ENCODE measurements at places on chromosomes 3 and 15.
A peak's percentile ranks its signal among the peaks of the same experiment; 100 is the strongest.

GRCh38 chr3:98322686-98323085 lies 31.0 kb upstream of the OR5K4 start:
- DNase-seq, result no peak

- DNase-seq, result peak; percentile 19
Observed at GRCh38 chr15:64824929-64825430, 467 bp downstream of the PIF1 start.

DNA sequence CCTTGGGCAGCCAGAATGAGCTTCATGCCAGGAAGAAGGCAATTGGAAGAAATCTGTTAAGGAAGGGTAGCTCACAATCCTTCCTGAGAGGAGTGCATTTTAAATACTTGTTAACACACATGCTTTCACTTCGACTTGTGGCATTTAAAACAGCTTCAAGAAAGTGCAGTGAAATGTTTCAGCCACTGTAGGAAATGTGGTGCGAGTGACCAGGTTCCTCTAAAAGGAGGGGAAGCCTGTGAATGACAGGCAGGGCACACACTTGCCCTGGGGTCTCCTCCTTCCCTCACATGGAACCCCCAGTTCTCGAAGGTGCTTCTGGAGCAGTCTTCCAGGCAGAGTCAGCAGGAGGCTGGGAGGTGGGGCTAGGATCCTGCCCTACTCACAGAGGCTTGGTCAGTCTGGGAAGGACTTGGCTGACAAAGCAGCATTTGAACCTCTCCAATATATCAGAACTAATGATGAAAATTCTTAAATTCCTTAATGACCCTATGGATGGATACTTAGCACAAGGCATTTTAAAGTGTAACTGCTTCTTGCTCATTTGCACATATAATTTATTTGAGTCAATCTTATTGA lies 358.6 kb downstream of the CHST2 start:
- DNase-seq, result no peak

DNA sequence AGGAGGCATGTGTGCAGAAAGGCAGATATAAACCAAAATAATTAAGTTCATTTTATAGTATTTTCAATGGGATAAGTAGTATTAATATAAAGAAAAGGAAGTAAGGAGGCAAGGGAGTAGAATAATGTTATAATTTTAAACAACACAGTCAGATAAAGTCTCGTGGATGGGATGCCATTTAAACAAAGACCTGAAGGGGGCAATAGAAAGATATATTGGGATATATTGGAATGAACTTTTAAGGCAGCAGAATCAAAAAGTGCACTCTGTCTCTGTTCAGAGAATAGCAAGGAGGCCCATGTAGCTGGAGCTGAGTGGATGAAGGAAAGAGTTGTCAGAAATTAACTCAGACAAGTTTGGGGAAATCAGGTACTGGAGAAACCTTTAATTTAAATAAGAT lies 158.7 kb downstream of the CGGBP1 start:
- no peak for DNase-seq

GRCh38 chr15:98286200-98286599 lies 325.7 kb downstream of the ARRDC4 start:
- no peak for DNase-seq

DNA sequence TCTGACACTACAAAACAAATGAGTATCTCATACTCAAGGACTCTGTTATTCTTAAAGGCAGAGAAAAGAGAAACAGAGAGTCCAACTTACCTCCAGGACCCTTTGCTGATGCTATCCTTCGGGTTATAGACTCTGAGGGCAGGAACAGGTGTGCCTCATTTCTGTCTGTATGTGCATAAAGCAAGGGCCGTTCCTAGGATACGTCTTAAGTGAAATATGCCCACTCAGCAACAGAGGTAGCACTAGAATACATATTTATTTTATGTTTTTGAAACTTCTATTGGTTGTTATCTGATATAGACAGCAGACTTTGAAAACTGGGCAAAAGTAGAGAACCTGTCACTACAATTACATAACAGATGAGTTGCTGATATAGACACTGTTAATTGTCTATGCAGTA lies 89.3 kb upstream of the CPNE4 start:
- DNase-seq, result no peak

- DNase-seq, result peak; percentile 47
Observed at GRCh38 chr3:65685621-65686235, 353.0 kb downstream of the MAGI1 start.

GRCh38 chr15:80697075-80697685 lies 2.1 kb downstream of the ABHD17C start:
- no peak for DNase-seq

GRCh38 chr15:83616840-83617239 lies 37.1 kb upstream of the ADAMTSL3 start:
- no peak for DNase-seq

GRCh38 chr15:60006203-60006862 lies 2.2 kb downstream of the FOXB1 start:
- DNase-seq, result peak; percentile 24

DNA sequence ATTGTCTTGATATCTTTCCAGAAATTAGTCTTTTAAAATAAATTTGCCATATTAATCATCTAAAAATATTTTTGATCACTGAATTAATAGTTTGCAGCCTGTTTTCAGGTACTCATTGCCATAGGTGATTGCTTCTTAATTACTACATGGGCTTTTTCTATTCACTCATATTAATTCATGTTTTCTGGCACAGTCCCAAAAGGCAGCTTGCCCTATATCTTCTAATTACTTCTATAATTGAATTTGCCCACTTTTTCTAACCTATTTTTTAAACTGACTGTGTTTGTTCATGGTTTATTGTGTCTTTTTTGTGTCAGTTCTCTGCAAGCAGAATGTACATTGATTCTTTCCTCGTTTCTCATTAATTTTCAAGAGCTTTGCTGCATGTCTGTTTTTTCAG lies 85.7 kb upstream of the SOX2 start:
- no peak for DNase-seq

DNA sequence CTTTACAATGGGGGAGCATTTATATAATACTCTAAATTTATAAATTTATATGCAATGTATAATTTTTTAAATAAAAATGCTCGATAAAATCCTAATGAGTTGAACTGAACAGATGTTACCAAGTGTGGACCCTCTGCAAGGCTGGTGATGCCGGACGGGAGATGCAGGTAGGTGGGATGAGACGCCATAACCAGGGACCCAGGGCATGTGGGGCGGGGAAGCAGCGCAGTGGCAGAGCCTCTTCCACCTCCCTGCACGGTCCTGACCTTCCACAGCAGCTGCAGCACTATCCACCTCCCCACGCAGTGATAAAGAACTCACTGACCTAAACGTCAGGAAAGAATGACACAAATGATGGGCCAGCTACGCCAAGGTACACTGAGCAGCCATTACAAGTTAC lies 12.8 kb downstream of the PCSK6 start:
- no peak for DNase-seq

DNA sequence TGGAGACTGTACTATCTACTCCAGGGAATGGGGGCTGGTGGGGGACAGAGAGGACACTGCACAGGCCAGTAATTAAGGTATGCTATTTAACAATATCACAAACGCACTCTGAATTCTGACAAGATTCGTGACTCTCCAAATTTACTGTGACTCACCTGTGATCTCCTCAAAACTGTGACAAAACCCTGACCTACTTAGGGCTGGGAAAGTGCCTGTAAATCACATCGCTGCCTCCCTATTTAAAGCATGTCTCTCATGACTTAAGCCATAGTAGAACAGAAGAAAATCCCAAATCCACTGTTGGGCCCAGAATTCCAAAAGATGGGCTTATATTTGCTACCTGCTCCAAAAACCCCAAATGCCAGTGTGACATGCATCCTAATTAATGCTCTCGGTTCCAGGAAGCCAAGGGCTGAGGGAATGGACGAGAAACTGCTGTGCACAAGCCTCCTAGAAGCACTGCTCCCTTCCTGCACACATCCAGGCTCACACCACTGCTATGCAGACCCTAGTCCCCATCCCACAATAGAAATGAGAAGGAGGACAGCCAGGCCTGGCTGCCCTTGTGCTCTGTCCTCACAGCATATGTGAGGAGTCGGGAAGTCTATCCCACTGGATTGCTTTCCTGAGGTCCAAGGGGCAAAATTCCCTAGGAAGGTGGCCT lies 187.7 kb upstream of the CHRNA7 start:
- DNase-seq, result no peak

DNA sequence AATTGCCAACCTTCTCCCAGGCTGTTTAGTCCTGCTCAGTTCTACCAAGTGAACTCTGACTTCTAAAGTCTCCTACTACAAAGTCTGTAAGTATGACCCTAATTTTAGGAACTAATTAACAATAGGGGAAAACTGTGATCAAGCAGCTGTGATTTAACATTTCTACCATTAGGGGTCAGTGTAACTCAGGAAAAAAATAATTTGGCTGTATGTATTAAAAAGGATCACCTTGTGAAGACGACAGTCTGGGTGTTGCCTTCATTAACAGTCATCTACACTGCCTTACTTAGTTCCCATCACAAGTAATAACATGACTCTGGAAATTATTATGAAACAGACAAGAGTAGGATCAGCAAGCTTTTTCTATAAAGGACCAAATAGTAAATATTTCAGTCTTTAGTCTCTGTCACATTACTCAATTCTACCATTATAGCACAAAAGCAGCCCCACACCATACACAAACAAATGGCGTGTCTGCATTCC lies 4.2 kb upstream of the NPHP3 start:
- peak; percentile 16 for DNase-seq

- DNase-seq, result no peak
Observed at GRCh38 chr15:75164625-75165350, 36.9 kb upstream of the C15orf39 start.

GRCh38 chr15:31163769-31164572 lies 62.4 kb upstream of the TRPM1 start:
- no peak for DNase-seq

DNA sequence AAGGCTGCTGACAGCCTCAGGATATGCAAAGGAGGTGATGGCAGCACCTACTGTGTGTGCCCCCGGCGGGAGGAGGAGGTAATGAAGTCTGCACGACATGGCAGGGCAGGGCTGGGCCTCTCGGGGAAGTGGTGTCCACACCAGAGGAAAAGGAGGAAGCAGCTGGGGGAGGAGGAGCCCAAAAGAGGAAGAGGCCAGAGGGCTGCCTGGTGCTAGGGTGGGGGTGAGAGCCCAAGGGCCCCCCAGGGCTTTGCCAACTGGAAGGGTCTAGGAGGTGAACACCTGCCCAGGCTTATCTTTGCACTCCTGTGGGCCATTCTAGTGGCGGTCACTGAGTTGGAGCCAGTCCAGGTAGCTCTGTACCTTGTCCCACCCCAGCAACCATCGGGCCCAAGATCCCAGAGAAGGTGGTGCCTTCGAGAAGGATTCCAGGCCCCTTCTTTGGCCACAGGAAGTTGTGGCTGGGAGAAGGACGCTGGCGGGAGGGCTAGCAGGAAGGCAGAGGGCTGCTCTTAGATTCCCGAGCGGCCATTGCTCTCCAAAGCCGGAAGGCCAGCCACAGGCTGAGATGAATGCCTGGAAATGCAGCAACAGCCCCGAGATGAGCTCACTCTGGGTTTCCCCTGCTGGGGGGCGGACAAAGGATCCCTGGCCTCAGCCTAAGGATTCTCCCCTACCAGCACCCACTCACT lies 7.0 kb downstream of the GNAI2 start:
- DNase-seq, result peak; percentile 88

DNA sequence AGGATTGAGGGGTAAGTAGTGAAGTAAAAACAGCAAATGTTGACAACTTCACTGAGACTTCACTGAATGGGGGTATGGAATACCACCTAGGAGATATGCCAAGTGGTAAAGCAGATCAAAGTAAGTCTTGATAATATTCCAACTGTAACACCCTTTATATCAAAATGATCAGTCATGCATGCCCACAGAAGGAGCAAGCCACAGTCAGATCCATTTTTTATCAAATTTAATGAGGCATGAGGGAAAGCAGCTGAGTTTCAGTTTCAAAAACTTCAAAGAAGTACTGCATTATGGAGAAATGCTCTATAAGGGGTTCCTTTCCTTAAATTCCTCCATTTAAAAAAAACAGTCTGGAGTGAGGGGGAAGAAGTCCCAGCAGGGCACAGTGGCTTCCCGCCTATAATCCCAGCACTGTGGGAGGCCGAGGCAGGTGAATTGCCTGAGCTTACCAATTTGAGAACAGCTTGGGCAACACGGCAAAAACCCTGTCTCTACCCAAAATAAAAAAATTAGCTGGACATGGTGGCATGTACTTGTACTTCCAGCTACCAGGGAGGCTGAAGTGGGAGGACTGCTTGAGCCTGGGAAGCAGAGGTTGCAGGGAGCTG lies 56.9 kb downstream of the TJP1 start:
- no peak for DNase-seq

DNA sequence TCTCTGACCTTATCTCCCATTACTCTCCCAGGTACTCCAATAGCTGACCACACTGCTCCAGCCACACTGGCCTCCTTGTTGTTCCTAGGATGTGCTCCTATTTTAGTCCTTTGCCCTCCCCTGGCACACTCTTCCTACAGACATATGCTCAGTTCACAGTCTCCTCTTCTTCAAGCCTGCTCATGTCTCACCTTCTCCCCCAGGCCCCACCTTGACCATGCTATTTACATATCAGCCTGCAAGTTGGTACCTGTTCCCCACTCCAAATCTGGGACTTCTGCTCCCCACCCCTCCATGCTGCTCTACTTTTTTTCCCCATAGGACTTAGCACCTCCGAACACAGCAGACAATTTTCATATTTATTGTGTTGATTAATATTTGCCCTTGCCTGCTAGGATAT lies 84.9 kb upstream of the BCL6 start:
- no peak for DNase-seq

DNA sequence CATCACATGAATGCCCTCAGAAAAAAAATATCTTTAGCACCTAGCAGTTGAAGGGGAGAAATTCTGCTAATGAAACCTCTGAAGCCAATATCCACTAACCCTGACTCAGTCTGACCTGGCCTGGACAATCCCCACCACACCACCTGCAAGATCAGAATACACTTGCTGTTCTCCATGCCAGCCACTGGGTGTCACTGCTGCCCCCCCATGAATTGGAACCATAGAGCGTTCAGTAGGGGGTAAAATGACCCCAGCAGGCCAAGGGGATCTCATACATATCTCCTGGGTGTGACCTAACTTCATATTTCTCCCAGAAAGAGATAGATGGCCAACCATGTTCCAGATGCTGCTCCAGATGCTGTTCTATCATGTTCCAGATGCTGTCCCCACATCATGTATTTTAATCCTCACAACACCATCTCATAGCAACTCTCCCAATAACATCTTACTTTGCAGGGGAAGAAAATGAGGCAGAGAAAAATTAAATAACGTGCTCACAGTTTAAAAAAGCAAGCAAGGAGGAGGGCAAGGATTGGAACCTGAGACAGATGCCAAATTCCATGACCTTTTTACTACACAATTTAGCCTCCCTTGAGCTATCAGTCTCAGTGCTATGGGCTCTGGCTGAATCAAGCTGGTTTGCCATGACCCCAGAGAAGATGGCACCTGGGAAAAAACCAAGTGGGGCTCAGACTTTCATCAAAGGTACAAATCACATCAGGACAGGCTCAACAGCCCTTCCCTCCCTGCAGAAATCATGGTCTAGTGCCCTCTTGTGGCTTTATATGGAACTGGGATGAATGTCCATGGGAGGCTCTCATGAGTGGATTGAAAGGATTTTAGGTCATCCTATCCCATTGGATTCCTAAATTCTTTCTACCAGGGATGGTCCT lies 12.4 kb downstream of the NTRK3 start:
- DNase-seq, result peak; percentile 17

Measured in iris pigment epithelial cell (primary cell).